Naive thymus-derived CD4-positive, alpha-beta T cell (primary cell): ENCODE measurements at places on chromosomes 7 and 10. TPM values are rescaled to one million over a fixed set of nuclear protein-coding genes. Genes with fewer than 3 reads are reported as not detected.

DNA sequence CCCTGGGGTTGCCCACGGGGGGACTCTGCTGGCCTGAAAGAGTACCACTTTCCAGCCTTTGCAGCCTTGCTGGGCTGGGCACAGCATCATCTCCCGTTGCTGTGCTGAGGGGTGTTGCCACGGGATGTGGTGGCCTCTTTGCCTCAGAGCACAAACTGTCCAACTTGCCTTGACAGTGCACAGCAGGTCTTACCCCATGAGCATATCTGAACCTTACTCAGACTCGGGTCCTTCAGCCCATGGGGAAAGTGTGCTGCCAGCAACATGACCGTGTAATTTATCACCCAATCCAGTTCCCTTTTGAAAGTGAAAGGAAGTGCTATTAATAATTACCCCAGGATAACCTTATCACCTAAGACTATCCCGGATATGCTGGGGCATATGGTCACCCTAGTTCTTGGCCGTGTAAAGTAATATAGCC is 46.8 kb downstream of the TBXAS1 start:
- no peak for DNase-seq

- DNase-seq, result no peak
These were observed 531.3 kb upstream of the FZD8 start for GRCh38 chr10:36173364-36173763.

- no peak for DNase-seq
These were observed 21.3 kb upstream of the TTYH3 start for GRCh38 chr7:2610466-2610865.

- DNase-seq, result no peak
These were observed 41.5 kb downstream of the PSPH start for GRCh38 chr7:56009695-56010094.

DNA sequence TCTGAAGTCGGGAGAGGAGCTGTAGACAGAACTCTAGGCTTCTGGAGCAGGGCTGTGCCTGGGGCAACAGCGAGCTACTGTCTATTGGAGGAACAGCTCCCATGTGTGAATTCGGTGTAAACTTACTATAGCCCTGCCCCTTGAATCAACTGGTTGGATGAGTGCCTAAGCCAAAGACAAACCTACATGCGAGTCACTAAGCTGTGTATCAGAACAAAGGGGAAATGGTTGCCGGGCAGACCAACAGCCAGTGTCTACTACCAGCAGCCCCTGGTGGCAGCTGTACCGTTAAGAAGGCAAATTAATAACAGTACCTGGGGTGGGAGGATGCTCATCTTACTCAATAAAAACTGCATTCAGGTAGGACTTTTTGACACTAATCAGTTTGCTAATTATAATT is 343.6 kb downstream of the ACTR3B start:
- DNase-seq, result no peak

- no peak for DNase-seq
These were observed 210.7 kb downstream of the SKAP2 start for GRCh38 chr7:26653430-26654399.

- no peak for DNase-seq
These were observed 32.7 kb downstream of the EEPD1 start for GRCh38 chr7:36185756-36186155.

- DNase-seq, result no peak
These were observed 156.0 kb downstream of the PLCE1 start for GRCh38 chr10:94149702-94150101.

- DNase-seq, result no peak
These were observed 96.0 kb upstream of the JCAD start for GRCh38 chr10:30155401-30155800.

DNA sequence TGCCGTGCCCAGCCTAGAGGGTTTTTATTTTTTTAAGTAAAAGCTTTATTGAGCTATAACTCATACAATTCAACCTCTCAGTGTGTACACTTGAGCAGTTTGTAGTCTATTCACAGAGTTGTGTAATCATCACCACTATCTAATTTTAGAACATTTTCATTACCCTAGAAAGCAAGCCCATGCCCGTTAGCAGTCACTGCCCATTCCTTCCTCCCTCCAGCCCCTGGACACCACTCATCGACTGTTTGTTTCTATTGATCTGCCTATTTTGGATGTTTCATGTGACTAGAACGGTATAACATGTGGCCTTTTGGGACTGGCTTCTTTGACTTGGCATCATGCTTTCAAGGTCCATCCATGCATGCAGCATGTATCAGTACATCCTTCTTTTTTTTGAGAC is 25.7 kb upstream of the SEC61A2 start:
- no peak for DNase-seq

DNA sequence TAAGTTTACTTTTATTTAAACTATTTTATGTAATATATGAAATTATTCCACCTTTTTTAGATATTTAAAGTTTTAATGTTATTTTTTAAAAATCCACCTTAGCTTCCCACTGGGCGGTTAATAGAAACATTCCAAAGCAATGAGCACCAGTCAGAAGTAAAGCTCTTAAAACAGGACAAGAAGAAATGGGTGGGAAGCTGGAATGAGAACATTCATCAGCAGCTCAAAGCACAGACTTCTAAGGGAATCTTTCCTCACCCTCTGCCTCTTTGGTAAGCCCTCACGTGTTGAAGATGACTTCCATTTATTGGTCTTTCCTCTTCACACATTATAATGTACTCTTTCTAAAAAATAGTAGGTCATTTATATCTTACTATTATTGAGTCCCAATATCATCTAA is 3.1 kb downstream of the AGMO start:
- no peak for DNase-seq

DNA sequence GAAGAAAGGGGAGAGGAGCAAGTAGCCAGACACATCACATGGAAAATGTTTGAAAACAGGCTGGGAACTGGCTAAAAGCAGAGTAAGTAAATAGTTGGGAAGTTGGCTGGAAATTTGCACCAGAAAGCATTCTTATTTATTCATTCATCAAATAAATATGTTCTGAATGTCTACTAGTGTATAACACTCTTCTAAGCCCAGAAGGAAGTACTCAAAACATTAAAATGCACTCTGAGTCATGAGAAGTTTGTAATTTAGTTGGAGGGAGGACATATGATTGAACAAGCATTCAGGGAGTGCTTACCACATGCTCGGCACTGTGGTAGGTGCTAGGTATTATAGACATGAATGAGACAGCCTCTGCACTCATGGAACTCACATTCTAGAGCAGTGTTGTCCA is 37.0 kb upstream of the CNNM1 start:
- no peak for DNase-seq

- no peak for DNase-seq
These were observed 5.8 kb upstream of the GGCT start for GRCh38 chr7:30510124-30511075.

The SH2D4B gene
- 0.11 TPM for total RNA-seq

The SMKR1 gene
- total RNA-seq, result 1.1 TPM

The CPA2 gene
- not detected for total RNA-seq

The STEAP2 gene
- not detected for total RNA-seq

The ADAM8 gene
- total RNA-seq, result 87.6 TPM

The ANK3 gene
- 72.5 TPM for total RNA-seq
